ENCODE measurements at places on chromosomes 11 and 22.
A peak's percentile ranks its signal among the peaks of the same experiment; 100 is the strongest.

GRCh38 chr11:44979543-44980399 lies 29.1 kb upstream of the TP53I11 start:
- no peak for DNase-seq

GRCh38 chr22:37824674-37825641 lies 1.8 kb downstream of the GALR3 start:
- no peak for DNase-seq

DNA sequence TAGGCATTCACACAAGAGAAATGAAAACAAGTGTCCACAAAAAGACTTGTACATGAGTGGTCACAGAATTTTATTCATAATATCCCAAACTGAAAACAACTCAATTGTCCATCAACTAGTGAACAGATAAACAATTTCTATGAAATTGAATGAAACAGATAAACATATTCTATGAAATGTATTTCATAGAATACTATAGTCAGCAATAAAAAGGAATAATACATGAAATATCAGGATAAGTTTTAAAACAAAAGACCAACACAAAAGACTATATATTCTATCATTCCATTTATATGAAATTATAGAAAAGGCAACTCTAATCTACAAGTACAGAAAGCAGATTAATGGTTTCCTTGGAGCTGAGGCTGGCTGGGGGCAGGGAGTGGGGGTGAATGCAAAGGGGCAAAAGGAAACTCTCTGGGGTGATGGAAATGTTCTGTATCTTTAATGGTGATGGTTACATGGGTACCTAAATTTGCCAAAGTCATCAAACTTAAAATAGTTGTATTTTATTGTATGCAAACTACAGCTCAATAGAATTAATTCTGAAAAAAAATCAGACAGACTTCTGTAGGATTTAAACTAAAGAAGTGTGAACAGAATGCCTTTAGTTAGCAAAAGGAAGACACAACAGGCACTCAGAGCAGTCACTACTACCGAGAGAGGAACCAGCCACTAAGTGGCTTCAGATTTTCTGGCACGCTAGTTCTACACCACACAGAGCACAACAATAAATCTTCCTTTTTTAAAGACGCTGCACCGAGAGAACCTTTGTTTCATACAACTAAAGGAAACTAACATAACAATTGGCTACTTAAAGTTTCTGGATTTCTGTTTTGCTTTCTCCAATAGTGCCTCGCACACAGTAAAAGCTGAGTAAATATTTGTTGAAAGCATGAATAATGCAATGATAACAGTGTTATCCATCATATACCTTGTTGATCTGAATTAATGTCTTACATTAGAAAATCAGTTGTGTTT lies 15.4 kb downstream of the CCDC34 start:
- DNase-seq = no peak

DNA sequence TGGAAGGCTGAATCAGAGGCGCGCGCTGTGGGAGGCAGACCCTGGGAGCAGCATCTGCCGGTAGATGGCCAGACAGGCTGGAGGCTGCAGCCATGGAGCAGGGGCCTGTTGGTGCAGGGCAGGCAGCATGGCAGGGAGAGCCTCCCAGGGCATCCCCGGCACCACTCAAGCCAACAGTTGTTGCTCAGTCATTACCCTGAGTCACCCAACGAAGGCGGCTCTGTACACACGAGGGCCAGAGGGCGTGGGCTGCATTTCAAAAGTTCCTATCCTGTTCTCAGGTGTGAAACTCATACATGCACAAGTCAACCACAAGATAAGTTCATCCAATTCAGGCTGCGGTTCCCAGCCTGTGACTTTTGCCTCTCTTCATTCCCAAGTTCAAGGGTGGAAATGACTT lies 2.6 kb downstream of the ANO1 start:
- DNase-seq = no peak

DNA sequence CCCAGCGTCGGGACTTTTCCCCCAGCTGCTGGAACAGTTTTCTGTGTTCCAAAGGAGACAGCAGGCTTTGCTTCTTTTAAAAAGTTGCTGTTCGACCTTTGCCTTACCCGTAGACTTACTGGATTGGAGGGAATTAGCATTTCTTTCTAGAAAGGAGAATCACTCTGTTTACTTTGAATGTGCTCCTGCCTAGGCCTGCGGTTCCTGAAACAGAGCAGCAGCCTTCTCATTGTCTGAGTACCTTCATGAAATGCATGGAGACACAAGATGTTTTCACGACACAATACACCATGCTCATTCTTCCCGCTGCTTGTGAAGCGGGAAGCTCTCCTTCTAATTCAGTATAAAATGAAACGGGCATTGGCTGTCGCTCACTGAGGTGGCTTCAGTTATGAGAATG lies 196.2 kb downstream of the TBC1D22A start:
- no peak for DNase-seq

DNA sequence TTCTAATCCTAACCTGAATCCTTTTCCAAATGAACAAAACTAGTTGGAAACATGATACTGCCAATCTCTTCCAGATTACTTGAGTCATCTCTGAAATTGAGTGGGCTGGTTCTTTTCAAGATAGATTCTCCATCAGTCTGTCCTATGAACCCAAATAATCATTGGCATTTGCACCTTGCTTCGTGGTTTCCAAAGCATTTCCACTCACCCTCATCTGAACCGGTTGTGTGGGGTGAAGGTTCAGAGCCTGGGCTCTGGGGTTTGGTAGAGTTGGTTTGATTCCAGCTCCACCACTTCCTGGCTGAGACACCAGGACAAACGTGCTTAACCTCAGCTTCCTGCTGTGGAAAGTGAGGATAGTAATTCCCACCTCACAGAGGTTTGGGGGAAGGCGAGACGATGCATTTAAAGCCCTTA lies 206.4 kb upstream of the E2F8 start:
- DNase-seq = no peak

- no peak for DNase-seq
Measured at GRCh38 chr22:22030493-22031182, 48.1 kb upstream of the TOP3B start.

GRCh38 chr11:6862961-6863360 lies at the start of gene OR10A2:
Gene OR10A2, plus strand, starts transcription at chr11:6863057. Its CDS starts 6,698 bp downstream, at chr11:6869755.
- no peak for DNase-seq

GRCh38 chr22:36384766-36385481 lies 2.8 kb downstream of the MYH9 start:
- no peak for DNase-seq

DNA sequence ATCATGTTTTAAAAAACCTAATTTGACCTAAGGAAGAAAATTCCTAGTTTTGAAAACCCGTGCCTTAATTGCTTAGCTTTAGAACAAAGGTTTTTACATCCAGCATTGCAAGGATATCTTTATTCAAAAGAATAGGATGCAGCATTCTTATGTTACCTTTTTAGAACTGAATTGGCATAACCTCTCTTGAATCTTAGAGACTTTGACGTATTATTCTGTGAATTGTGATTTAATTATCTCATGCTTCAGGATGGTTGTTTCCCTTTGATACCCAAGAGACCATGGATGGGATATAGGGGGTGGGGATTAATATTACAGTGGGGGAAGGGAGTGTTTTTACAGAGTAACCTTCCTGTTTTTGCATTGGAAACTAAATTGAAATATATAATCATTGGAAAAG lies 49.4 kb downstream of the ARHGEF12 start:
- DNase-seq = no peak

DNA sequence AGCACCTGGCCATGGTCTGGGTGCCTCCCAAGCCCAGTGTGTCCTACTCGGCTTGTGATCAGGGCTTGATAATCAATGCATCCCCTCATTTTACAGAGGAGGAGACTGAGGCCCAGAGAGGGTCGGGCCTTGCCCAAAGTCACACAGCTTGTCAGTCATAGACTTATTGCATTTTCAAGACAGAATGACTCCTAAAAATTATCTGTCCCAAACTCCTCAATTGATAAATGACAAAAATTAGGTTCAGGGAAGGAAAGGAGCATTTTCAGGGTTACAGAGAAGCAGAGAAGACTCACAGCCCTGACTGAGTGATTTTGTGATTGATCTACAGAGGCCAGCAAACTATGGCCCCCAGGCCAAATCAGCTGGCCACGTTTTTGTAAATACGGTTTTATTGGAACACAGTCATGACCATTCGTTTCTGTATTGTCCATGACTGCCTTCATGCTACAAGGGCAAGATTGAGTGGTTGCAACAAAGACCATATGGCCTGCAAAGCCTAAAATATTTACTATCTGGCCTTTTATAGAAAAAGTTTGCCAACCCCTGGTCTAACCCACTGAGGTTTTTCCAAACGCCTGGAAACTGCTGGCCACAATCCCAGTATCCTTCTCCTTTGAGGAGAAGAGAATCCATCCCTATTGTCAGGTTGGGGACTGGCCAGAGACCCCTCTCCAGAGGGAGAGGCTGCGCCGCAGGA lies 35.1 kb upstream of the NAV2 start:
- no peak for DNase-seq

DNA sequence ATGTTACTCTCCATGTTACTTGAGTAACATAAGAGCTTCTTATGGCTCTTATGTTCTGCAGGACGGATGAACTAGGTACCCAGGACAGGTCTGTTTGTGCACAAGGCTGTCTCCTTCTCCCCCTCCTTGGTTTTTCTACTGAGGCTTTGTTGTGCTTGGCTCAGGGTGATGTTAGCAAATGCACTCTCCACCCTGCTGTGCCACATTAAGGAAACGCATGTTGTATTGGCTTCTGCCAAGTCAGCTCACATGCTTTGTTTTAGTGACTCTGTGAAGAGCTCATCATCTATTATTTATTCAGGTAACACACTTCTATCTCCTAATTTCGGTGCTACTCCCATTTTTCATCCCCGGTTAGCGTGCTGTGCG lies 108.3 kb downstream of the PTPRJ start:
- DNase-seq = no peak

- peak; percentile 73 for DNase-seq
Measured at GRCh38 chr11:95067039-95067840, 521 bp downstream of the SRSF8 start.

DNA sequence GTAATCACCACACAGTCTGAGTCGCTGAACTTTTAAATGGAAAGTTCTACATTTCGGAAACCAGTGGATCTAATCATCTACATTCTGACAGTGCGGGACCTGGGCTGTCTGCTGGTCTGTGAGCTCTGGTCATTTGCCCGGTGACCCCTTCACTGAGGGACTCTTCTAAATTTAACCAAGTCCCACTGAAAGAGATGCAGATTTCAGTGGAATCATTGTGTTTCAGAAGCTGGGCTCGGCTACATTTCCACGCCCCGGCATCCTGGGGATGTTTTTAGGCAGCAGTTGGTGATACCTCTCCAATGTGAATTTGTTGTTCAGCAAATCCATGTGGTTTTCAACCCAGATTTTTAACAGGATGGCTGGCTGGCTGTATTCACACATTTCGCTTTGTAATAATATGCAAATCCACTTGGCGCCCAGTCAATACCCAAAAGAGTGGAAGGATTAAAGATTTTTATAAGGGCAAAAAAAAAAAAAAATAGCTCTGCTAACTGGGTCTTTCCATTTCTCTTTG lies 145.5 kb upstream of the RASSF10 start:
- DNase-seq = no peak

GRCh38 chr22:22787151-22787550 lies 100.5 kb upstream of the IGLL5 start:
- no peak for DNase-seq

- peak; percentile 78 for DNase-seq
Measured at GRCh38 chr22:25235547-25236290, 16.3 kb downstream of the CRYBB2 start.

GRCh38 chr11:120054016-120054752 lies 83.7 kb downstream of the TRIM29 start:
- no peak for DNase-seq

- DNase-seq = no peak
Measured at GRCh38 chr11:9774591-9775397, 110.9 kb downstream of the SWAP70 start.

DNA sequence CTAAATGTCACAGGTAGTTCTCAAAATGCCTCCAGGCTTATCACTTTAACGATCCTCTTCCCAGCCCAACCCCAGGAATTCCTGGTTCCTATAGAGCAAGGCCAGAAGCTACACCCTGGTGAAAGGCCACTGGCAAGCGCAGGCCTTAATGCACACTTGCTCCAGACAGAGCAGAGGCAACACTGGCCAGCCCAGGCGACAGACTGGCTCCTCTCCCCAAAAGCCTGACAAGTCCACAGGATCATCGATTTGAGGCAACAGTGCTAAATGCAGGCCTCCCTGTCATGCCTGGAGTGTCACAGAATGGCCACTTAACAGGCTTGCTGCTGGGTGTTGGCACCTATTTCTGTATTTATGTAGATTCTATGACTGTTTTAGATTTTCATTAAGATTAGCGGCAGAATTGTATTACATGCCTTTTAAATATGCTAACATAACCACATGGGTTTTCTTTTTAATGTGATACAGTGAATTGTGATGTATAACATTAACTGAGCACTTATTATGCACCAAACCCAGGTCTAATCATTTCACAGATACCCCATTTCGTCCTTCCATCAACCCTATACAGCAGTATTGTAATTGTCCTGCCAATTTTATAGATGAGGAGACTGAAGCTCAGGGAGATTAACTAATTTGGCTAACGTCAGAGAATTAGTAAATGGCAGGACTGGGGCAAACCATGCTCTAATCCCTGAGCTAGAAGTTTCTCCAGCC lies 38.6 kb downstream of the PACSIN2 start:
- no peak for DNase-seq

- DNase-seq = no peak
Measured at GRCh38 chr11:121105063-121105480, 4.0 kb downstream of the TECTA start.

GRCh38 chr11:74650498-74650897 lies 58.1 kb downstream of the POLD3 start:
- no peak for DNase-seq

- DNase-seq = no peak
Measured at GRCh38 chr11:42923651-42924050, 388.1 kb upstream of the API5 start.

DNA sequence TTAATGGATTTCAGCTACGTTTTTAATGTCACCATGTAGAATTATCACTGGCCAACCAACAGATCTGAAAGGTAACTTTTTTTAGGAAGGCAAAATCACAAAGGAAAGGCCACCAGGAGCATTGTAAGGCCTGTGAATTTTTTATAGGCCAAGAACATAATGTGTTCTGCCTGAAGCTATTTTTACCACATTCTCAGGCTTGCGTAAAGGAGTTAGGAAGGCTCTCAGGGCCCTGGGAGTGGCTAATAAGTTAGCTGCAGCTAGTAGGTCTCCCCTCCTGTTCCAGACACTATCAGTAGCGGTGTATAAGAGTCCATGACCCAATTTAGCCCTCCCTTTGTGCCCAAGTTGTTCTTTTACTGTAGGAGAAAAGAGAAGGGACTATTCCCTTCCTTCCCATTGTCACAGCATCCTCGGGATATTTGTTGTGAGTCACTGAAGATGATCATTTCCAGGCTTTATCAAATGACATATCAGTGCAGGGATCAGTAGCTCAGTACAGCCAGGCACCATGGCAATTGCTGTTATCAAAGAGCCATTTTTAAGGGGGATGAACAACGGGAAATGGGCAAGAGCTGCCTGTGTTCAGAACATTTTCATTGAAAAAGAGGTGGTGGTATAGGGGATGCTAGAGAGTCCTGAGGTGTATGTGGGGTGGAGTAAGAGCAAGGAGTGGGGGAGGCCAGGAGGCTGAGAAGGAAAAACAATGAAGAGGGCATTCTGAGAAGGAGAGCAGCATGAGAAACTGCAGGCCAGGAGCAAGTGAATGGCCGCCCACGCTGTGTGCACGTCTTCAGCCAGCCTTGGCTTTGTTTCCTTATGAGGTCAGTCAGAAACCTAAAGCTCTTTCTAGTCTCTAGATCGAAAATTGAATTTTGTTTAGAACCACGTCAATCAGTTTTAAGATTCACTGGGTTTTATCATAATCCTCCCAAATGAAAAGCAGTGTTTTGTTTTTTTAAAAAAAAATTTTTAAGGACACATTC lies 940.3 kb downstream of the NTM start:
- no peak for DNase-seq

GRCh38 chr11:118438314-118438931 lies 2.1 kb downstream of the KMT2A start:
- no peak for DNase-seq
